Fibroblast of skin of scalp (primary cell): ENCODE measurements at places on chromosomes 2 and 18.

DNA sequence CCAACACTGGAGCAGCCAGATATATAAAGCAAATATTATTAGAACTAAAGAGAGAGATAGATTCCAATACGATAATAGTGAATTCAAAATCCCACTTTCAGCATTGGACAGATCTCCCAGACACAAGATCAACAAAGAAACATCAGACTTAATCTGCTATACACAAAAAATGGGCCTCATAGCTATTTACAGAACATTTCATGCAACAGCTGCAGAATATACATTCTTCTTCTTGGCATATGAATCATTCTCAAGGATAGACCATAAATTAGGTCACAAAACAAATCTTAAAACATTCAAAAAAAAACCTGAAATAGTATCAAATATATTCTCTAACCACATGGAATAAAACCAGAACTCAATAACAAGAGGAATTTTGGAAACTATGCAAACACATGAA is 23.8 kb upstream of the BAZ2B start:
- DNase-seq: peak; percentile 32

DNA sequence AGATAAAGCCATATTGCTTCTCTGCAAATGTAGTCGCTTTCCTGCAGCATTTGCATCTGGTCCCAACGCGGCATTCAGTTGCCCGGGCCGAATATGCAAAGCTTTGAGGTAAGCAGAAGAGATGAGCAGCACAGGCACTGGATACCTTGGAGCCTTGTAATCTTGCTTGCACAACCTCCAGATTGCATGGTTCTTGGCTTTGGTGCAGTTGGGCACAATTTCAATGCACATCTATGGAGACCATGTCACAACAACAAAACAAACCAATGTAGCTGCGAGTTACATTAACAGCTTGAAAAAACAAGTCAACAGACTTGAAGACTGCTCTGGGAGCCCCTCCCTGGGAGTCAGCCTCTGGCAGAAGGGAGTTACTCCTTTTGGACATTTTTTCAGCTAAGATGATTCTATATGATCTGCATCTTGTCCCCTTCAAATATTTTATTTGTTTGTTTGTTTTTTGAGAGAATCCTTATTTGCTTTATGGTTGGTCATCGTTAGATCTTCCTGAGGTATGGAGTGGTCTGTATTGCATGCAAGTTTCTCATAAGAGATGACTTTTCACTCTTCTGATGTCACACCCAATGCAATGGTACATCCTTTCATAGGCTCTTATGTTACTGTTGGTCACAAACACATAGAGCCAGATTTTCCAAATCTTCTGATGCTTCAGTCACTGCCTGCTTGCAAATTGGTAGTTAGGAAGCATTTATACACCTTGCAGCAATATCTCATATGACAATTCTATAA is 113.5 kb downstream of the EFEMP1 start:
- no peak for DNase-seq

- peak; percentile 95 for DNase-seq
Observed at GRCh38 chr2:234146087-234146826, 95.8 kb downstream of the SPP2 start.

- no peak for DNase-seq
Observed at GRCh38 chr2:105113616-105114291, 75.9 kb downstream of the MRPS9 start.

DNA sequence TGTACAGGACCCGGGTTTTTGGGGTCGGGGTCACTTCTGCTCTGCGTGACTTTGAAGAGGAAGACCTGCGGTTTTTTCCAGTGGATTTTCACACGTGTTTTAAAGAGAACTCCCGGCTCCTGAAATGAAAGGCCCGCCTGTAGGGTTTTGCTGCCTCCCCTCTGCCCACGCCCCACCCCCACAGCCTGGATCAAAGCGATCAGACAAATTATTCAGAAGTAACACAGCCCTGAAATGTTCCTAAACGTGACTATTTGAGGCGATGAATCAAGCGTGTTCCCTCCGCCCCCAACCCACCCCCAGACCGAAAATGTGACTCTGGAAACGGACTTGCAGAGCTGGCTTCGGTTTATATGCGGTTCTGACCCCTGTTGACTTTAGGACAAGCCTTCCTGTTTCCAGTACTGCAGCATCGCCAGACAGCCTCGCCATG is 28.7 kb upstream of the SMIM21 start:
- DNase-seq: no peak

- DNase-seq: no peak
Observed at GRCh38 chr2:191243154-191243553, 2.0 kb upstream of the MYO1B start.

DNA sequence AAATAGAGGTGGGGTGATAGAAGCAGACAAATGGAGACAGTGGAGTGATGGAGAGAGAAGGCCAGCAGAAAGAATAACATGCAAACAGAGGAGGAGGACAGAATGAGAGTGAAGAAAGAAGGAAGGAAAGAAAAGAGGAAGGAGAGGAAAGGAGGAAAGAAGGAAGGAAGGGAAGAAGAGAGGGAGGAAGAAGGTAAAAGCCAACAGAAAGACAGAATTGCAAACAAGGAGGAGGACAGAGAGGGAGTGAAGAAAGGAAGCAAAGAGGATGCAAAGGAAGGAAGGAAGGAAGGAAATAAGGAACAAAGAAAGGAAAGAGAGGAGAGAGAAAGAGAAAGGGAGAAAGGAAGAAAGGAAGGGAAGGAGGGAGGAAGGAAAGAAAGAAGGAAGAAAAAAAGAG is 444.0 kb downstream of the IRS1 start:
- DNase-seq: no peak

- DNase-seq: no peak
Observed at GRCh38 chr2:43194121-43194869, 32.1 kb downstream of the ZFP36L2 start.

DNA sequence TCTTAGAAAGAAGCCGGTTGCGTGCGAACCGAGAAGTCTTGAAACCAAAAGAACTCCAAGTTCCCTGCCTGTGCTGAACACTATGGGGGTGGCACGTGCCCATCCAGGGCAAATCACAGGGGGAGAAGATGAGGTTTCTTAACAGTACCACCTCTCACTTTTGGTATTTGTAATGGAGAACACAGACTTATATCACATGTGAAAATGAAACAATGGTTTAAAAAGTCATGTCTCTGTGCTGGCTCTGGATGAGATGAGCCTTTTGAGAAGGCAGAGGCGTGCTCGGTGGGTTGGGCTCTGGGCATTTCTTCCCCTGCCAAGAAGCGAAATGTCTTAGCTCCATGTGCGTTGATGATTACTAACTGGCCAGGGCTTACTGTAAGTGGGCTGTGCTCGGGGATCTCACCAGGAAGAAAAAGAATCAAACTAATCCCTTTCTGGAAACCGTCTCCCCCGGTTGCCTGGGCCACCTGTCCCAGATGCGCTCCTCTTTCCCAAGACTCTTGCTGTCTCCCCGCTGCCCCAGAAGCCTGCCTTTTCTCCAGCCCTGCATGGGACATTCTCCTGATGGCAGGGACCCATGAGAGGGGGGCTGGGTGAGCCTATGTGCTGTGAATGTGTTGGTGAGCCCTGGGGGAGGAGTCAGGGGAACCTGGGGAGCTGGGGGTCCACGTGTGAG is 252.9 kb downstream of the PRKCE start:
- DNase-seq: no peak

DNA sequence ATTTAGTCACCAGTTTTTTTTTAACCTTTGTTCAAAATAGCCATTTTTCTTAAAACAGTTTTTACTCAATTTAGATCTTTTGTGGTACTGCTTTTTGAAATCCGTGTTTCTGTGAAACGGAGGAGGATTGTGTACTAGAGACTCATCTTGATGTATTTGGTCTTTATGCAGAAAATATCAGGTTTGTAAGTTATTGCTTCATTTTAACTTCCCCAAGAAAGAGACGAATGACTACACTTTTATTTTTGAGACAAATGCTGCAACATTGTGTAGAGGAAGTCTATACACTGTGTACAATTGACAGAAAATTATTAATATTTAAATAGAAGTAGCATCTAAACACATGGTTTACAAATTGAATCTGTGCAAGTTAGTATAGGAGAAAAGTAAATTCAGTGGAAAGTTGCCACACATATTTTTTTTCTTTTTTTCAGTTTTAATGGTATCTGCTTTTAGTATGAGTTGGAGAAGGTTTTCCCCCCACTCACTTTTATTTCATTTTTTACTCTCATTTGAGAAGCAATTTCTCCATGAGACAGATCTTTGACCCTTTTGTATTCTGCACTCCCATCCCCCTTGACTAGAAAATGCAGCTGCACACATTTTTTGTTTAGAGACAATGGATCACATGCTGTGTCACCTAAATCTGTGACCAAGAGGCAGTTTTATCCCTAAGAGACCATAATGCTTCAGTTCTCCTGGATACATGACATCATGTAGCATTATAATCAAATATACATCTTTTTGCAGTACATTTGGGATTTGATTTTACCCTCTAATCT is 200.8 kb upstream of the STON1 start:
- DNase-seq: no peak

DNA sequence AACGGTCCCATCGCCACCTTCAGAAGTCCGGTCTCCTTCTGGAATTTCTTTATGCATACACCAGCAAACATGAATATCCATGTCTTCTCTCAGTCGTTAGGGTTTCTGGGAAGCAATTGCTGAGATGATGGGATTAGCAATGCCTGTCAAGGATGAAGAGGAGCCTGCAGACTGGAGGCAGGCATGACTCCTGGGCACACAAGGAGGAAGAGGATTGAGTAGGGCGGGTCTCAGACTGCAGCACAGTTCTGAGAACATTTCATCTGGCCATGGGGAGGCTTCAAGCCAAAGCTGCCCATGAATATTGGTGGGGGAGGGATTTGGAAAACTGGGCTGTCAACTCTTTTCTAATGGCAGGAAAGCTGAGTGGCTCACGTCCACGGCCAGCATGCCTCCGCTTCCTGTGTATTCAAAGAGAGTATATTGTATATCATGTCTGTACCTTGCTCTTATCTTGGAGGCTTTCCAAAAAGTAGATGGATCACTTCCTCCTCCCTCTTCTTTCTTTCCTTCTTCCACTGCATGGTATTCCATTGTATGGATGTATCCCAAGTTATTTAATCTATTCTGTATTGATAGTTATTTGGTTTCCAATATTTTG is 24.5 kb downstream of the MC2R start:
- DNase-seq: no peak

DNA sequence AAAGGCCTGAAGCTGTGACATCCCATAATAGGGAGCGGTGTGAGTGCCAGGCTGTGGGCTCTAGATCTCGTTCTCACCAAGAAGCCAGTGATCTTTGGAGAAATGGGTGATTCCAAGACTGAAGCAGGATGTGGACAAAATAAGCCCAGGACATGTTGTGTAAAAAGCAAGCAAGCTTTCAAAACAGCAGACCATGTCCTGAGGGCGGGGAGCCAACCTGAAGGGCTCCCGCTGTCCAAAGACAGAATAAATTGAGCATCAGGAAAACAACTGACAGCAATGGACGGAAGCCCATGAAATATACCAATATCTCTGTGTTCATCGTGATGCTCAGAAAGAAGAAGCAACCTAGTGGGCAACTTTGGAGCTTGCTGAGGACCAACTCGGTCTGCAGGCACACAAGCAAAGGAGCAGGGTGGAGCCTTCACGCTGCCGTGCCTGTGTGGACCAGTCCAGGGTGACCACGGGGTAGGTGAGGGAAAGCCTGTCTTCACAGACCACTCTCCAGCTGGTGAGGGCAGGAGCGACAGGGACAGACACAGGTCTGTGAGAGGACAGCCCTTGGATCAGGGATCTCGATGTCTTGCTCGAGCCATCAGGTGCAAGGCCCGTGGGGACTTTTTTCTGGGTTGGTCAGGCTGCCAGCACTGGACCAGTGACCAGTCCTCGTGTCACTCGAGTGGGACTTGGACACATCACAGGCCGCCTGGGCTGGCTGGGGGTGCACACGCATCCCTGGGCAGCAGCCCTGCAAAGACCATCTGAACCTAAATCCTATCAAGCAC is 21.5 kb downstream of the MTERF4 start:
- no peak for DNase-seq

GRCh38 chr2:24105816-24106215 is 17.3 kb downstream of the PFN4 start:
- peak; percentile 23 for DNase-seq

GRCh38 chr2:208319391-208319790 is 53.3 kb downstream of the PIKFYVE start:
- no peak for DNase-seq

- no peak for DNase-seq
Observed at GRCh38 chr2:206876216-206876860, 63.0 kb upstream of the CPO start.

- DNase-seq: no peak
Observed at GRCh38 chr2:211077216-211077767, 520.9 kb downstream of the CPS1 start.
